Psoas muscle (tissue), 8 donors: ENCODE measurements at places on chromosomes 6 and 20. TPM values are rescaled to one million over a fixed set of nuclear protein-coding genes. Genes with fewer than 3 reads are reported as not detected.

The TTK gene
- not detected for total RNA-seq

DNA sequence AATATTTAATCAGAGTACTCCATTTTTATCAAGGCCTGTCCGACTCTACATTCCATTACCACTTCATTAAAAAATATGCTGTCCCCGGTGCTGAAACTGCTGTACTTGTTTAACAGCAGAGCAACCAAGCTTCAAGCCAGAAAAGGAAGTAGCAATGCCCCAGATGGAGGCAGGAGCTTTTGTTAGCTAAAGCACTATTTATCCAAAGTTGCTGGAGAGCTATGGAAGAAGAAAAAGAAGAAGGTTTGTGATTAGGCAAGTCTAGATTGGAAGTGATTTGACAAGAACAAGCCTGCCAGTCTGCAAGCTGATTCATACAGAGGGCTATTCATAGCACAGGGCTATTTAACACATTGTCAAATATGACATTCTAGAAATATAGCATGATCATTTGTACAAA is 160.9 kb upstream of the SPTLC3 start:
- no peak for DNase-seq
- no peaks in the 10 kb centered on the region for H3K4me1 ChIP-seq

The PRDM13 gene
- total RNA-seq = not detected

DNA sequence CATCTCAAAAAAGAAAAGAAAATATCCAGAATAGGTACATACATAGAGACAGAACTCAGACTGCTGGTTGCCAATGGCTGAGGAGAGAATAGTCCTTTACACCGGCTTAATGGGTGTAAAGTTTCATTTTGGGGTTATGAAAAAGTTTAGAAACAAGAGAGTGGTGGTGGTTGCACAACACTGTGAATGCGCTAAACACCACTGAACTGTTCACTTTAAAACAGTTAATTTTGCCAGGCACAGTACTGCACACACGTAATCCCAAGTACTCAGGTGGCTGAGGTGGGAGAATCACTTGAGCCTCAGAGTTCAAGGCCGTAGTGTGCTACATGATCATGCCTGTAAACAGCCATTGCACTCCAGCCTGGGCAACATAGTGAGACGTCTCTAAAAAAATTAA is 7.6 kb downstream of the ILRUN start:
- no peaks in the 10 kb centered on the region for H3K36me3 ChIP-seq
- peaks cover 61% of the 10 kb centered on the region for H3K4me1 ChIP-seq
- H3K27ac ChIP-seq = peak overlapping the region; percentile 47
- no peak overlapping the region for H3K4me3 ChIP-seq

GRCh38 chr20:24668384-24668702 is 198.9 kb downstream of the SYNDIG1 start:
- no peaks in the 10 kb centered on the region for H3K27me3 ChIP-seq
- no peak overlapping the region for H3K27ac ChIP-seq
- no peaks in the 10 kb centered on the region for H3K36me3 ChIP-seq
- H3K4me3 ChIP-seq = no peak overlapping the region
- H3K4me1 ChIP-seq = no peaks in the 10 kb centered on the region

The BPIFB1 gene
- total RNA-seq = not detected

The DPPA5 gene
- total RNA-seq = not detected

GRCh38 chr6:87029711-87030314 is 65.1 kb downstream of the CGA start:
- H3K27me3 ChIP-seq = no peaks in the 10 kb centered on the region
- H3K36me3 ChIP-seq = no peaks in the 10 kb centered on the region
- DNase-seq = no peak
- H3K4me1 ChIP-seq = no peaks in the 10 kb centered on the region

The ZSCAN23 gene
- total RNA-seq = 0.75 TPM

GRCh38 chr6:29831776-29832175 is 4.2 kb downstream of the HLA-G start:
- H3K27ac ChIP-seq = no peak overlapping the region
- peaks cover 13% of the 10 kb centered on the region for H3K27me3 ChIP-seq
- no peaks in the 10 kb centered on the region for H3K4me1 ChIP-seq
- H3K4me3 ChIP-seq = no peak overlapping the region
- DNase-seq = no peak

GRCh38 chr20:32195581-32195980 is 12.0 kb downstream of the PLAGL2 start:
- no peak overlapping the region for H3K27ac ChIP-seq
- peaks cover 40% of the 10 kb centered on the region for H3K4me1 ChIP-seq
- peaks cover 15% of the 10 kb centered on the region for H3K36me3 ChIP-seq
- H3K4me3 ChIP-seq = no peak overlapping the region
- no peaks in the 10 kb centered on the region for H3K27me3 ChIP-seq

- H3K27ac ChIP-seq = no peak overlapping the region
- no peak overlapping the region for H3K4me3 ChIP-seq
- no peaks in the 10 kb centered on the region for H3K4me1 ChIP-seq
- no peaks in the 10 kb centered on the region for H3K27me3 ChIP-seq
- no peak for DNase-seq
These were observed 91.3 kb downstream of the ADGRB3 start for GRCh38 chr6:68726337-68726736.

The SMOC2 gene
- 13.5 TPM for total RNA-seq

The TNFRSF6B gene
- total RNA-seq = 1.3 TPM

DNA sequence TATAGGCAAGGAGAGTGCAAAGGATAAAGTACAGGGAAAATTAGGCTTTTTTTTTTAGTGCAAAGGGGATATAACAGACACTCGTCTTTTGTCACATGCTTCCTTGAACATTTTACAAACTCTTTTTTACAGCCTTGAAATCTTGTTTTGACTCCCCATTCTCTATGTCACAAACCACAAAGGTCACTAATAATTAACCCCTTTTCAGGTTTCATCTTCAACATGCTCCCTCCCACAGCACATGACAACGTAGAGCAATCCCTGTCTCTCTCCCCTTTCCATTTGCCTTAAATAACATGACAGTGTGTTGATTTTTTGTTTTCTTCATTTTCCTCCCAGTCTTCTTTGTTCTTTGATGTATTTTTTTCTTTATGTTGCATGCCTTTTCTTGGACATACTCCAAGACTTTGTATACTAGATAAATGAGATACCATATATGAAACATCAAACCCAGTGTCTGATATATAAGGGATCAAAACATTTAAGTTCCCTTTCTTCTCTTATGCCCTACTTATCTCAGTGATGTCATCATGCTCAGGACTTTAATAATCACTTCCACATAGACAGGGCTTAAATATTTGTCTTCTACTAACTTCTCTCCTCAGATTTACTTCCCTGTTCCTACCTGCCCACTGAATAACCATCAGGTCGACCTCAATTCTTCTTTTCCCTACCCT is 378.7 kb upstream of the HSF2 start:
- no peak overlapping the region for H3K27ac ChIP-seq
- H3K4me3 ChIP-seq = no peak overlapping the region
- no peaks in the 10 kb centered on the region for H3K27me3 ChIP-seq
